ENCODE measurements at places on chromosomes 1 and 21. TPM values are rescaled to one million over a fixed set of nuclear protein-coding genes. Genes with fewer than 3 reads are reported as not detected.

NCAM2 gene
- 0.23 TPM for polyA plus RNA-seq

EPHA10 gene
- 0.01 TPM for polyA plus RNA-seq

DNA sequence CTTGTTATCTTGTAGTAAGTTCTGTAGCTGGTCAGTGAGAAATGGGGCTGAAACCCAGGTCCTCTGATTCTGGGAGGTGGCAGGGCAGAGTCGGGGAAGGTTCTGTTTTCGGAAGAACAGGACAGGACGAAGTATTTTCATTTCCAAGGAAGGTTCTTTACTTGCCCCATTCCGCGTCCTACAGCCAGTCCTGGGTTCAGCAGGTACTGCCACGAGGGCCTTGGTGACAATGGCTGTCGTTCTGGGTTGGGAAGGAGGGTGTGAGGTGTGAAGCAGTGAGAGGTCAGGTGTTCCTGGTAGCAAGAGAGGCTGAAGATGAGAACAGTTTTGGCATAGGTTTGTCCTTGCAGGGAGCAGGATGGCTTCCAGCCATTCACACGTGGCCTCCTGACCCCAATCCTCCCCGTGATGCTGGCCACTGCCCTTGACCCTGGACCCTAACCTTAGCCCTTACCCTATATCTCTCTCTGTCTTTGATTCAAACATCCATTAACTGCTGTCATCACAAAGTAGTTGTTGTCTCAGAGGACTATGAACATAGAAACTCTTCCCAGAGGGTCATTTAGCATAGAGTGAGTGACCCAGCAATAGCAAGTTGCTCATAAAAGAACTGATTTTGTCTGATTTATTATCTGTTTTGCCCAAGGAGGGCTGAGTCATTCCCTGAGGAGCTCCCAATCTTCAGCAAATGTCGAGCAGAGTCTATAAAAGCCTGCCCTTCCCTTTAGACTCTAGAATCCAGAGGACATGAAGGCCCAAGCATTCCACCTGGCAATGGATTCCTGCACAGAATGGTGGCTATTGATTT, 25.0 kb downstream of the VASH2 start:
- DNase-seq: no peak

DNA sequence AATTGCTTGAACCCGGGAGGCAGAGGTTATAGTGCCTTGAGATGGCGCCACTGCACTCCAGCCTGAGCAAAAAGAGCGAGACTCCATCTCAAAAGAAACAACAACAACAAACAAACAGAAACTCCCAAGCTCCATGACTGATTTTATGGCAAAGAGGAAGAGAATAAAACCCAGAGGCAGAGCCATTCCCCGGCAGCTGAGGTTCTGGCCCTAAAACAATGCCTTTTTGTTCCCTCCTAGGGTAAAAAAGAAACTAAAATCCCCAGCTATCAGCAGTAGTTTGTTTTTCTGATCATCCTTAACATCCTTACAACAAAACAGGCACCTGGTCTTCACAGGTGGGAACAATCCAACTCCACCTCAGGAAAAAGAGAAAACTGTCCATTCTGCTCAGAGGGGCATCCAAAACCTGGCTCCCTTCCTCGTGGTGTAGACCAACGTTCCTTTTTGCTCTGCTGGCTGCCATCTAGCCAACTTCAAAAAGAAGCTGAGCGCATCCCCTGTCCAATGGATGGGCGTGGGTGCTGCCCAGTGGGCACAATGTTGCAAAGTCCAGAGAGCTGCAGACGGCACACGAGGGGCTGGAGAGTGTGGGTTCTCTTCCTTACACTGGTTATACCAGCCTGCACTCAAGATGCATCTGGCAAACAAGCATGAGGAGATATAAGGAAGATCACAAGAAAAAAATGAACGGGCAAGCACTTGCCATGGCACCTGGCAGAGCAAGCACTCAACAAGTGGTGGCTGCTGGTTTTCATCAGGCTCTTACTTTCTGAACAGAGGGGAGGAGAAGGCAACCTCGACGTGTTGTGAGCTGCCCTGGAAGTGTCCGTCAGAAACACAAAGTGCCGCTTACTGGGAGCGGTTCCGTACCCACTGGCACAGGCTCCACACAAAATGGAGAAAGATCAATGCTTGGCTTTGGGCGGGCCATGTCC, 54.7 kb downstream of the SLC66A1 start:
- no peak for DNase-seq

- DNase-seq: no peak
These were observed 14.2 kb downstream of the S100A7A start for GRCh38 chr1:153430561-153430960.

DNA sequence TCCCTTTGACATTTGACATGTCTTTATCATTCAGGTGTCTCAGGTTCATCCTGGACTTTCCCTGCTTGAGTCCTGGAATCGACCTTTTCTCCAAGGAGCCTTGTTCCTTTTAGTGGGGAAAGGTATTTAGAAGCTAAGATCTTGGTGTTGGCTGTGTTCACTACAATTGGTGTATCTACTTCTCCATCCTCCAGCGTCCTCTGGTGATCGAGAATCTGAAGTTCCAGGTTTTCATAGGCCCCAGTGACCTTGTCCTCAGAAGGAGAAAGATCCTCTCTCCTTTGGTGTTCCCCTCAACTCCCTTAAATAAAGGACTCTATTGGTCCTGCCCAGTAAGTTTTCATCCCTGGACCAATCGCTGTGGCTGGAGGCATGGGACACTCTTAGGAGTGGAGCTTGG, 22.1 kb downstream of the MROH7 start:
- no peak for DNase-seq
